ENCODE measurements at places on chromosomes 16 and 17.

GRCh38 chr16:84739349-84740124, 39.7 kb downstream of the USP10 start:
- DNase-seq = no peak

GRCh38 chr17:80798595-80799537, 192.8 kb upstream of the CHMP6 start:
- no peak for DNase-seq

DNA sequence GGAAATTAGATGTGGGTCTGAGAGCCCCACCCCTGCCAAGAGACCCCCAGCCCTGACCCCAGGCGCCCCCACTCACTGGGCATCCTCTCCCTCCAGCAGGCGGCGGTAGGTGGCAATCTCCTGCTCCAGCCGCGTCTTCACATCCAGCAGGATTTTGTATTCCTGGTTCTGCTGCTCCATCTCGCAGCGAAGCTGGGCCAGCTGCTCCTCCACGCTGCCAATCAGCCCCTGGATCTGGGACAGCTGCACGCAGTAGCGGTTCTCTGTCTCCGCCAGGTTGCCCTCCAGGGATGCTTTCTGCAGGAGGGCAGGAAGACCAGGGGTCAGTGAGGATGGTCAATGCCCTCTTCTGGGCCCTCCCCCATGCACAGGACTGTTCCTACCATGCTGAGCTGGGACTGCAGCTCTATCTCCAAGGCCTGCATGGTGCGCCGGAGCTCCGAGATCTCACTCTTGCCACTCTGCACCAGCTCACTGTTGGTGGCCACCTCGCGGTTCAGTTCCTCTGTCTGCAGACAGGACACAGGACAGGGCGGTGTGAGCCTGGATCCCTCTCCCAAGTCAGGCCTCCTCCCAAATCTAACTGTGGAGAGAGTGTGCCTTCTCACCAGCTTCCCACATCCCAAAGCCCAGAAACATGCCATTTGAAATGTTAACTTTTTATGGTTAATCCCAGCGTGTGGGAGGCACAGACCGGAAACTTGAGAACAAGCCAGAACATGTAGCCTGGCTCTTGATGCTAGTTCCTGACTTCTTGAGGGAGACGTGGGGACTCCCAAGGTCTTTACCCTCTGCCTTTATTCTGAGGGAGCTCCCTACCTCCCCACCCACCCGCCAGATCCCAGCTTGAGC, 3.6 kb downstream of the KRT17 start:
- peak; percentile 22 for DNase-seq

GRCh38 chr16:72427051-72427782, 255.3 kb upstream of the PMFBP1 start:
- no peak for DNase-seq

DNA sequence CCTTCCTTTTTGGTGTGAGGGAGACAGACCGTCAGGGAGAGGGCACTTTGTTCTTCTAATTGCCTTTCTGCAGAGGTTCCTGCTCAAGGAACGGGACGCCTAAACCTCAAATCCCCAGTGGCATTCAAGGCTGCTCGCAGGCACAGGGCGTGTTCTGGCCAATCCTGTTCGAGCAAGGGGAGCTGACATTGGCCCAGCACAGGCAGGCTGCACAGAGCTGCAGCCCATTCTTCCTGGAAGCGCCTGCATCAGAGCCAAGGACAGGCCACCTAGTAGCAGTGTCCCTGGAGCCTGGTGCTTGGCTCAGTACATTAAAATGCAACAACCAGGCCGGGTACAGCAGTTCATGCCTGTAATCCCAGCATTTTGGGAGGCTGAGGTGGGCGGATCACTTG, 72.2 kb upstream of the CREBBP start:
- no peak for DNase-seq

DNA sequence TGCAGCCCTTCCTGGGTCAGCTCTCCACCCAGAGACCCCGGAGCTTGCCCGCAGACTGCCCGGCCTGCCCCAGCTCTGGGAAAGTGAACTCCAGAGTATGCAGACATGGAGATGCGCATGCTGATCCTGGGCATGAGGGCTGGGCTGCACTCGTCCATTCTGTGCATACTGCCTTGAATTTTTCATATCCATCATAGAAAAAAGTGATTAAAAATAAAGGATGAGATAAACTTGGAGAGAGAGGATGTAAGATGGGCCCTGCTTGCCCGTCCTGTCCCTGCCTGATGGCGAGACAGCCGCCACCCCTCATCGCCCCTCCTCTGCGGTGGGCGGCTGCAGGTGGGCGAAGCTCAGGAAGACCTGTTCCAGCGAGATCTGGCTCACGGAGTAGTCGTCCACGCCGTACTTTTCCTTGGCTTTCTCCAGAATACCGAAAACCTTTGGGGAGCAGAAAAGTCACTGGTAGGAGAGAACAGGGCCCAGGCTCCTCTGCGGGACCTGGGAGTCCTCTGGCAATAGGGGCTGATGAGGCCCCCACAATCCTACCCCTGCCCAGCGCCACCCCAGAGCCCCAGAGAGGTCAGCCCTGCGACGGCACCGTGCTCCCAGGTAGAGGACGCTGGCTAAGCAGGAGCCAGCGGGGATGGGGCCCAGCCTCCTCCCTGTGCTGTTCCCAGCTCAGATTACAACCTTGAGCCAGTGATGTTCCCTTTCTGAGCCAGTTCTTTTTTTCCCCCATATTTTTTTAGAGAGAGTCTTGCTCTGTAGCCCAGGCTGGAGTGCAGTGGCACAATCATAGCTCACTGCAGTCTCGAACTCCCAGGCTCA, 8.7 kb upstream of the RNPS1 start:
- no peak for DNase-seq

DNA sequence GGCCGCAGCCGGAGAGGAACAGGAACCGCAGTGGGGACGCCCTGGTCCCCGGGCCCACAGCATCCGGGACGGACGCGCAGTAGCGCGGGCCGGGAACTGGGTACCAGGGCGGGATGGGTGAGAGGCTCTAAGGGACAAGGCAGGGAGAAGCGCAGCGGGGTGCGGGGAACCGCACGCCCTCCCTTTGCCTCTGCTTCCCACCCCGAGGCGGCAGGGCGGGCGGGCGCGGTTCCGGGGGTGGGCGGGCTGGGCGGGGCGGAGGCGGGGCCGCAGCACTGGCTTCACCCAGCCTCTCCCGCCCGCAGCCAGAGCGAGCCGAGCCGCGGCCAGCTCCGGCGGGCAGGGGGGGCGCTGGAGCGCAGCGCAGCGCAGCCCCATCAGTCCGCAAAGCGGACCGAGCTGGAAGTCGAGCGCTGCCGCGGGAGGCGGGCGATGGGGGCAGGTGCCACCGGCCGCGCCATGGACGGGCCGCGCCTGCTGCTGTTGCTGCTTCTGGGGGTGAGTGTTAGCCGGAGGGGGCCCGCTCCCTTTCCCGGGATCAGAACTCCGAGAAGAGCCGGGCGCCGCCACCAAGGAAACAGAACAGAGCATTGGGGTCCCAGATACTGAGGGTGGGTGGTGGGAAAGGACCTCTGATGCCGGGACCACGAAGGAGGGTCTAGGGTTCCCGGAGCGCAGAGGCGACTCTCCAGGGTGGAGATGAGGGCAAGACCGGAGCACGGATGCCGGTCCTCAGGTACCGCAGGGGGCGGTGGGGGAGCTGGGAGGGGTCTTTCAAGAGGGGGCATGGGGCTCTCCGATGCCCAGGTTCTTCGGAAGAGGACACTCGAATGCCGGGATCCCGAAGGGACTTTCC, at the start of gene NGFR:
Gene NGFR, plus strand, starts transcription at position 308 of the 856 bp plus-strand sequence. Its CDS starts 125 bp downstream, at position 433.
- DNase-seq = peak; percentile 77

GRCh38 chr17:18161207-18162145, 22.2 kb upstream of the ALKBH5 start:
- DNase-seq = no peak

DNA sequence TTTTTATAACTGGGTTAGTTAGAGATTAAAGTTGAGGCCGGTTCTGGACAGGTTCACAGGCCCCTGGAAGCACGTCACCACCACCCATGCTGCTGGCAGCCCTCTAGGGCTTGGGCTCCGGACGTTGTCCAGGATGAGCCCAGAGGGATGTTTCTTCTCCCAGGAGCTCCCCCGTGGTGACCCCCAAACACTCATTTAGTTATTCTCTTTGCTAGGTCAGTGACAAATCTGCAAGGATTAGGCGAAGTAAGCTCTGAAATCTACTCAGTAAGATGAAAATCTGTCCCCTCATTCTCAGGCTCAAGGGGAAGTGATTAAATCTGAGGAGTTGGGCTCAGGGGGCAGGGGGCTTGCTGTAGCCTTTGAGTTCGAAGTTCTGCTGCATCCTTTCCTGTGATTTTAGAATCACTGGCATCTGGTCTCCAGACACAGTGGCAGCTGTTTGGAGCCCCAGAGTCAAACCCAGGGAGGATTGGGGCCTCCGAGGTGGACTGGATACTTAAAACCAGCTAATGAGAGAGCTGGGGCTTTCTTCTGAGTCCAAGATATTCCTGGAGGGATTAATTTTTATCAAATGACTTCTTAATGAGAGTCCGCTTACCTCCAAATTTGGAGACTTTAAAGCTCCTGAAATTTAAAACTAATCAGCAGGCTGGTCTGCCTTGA, 49.2 kb upstream of the HS3ST2 start:
- no peak for DNase-seq

- DNase-seq = peak; percentile 84
Measured at GRCh38 chr16:4415538-4416199, 727 bp downstream of the CORO7 start.

- no peak for DNase-seq
Measured at GRCh38 chr17:75996665-75997590, 3.7 kb upstream of the CDK3 start.

DNA sequence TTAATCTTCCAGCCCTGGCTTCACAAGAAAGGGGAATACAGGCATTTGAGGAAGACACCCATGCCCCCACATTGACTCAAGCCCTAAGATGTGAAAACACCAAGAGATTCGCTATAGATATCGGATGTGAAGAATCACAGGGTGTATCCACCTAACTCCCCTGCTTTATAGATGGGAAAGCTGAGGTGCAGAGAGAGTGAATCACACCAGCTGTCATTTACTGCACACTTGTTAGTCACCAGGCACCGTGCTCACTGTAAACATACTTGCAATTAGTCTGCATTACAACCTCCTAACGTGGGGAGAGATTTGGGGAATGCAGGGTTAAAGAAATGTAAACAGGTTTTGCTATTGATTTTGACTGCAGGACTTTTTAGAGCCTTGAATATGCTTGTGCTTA, 325.5 kb downstream of the C16orf95 start:
- DNase-seq = no peak

- no peak for DNase-seq
Measured at GRCh38 chr16:54312502-54312991, 26.0 kb upstream of the IRX3 start.

DNA sequence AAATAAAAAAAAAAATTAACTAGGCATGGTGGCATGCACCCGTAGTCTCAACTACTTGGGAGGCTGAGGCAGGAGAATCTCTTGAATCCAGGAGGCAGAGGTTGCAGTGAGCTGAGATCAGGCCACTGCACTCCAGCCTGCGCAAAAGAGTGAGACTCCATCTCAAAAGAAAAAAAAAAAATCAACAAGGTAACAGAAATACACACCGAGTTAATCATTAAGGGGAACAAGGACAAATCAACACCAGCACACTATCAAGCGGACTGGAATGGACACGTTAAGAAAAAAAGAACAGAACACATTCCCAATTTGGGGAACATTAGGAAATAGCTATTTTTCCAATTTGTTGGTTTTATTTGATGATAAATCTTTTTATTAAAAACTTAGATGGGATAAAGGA, 28.4 kb upstream of the GLG1 start:
- no peak for DNase-seq

DNA sequence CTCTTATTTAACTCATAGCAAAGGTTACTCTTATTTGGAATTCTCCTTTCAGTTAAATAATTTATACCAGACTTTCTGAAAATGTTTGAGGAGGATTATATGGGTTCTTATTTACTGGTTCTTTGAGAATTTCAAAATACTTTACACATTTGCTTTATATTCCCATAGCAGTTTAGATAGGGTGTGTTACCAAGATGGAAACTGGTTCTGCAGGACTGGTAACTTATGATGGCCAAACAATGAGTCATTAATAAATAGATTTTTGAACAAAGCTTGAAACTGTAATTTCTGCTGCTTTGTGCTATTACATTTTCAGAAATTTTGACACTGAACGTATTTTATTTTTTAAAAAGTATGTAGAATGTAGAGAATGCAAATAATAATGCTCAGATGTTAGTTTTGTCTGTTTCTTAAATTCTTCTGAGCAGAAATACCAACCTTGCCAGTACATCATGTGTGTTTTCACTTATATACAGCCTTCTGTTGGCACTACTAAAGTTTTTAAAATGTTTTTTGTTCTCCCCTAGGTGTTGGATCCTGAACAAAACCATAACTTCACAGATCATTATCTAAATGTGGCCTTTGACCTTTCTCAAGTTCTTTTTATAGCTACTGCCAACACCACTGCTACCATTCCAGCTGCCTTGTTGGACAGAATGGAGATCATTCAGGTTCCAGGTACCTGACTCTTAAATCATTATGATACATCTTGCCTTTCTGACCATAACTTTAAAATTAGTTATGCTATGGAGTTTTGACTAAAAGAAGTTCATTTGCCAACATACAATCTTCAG, 48.3 kb upstream of the ABCC11 start:
- DNase-seq = no peak

- no peak for DNase-seq
Measured at GRCh38 chr17:74795327-74796020, 19.3 kb upstream of the NAT9 start.

- DNase-seq = no peak
Measured at GRCh38 chr17:65053354-65053881, 3.1 kb downstream of the GNA13 start.

GRCh38 chr17:76582660-76583059, 3.0 kb downstream of the ST6GALNAC2 start:
- DNase-seq = no peak

GRCh38 chr17:55284001-55284884, 19.5 kb downstream of the HLF start:
- peak; percentile 6 for DNase-seq

DNA sequence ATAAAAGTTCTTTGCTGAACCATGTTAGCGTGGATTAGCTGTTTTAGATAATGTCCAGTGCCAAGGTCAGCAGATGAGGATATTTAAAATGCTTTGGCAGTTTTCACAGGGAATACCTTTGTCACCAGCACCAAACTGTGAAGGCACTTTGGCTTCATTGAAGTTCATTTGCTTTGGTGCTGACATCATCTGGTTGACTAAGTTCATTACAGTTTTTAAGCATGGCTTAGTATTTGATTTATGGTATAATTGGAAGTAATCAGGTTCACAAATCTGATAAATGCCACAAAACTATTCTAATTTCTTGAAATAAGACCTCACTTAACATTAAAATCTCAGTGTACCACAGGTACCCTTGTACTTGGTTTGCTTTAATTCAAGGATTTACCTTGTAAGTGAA, 4.3 kb downstream of the GID4 start:
- no peak for DNase-seq

DNA sequence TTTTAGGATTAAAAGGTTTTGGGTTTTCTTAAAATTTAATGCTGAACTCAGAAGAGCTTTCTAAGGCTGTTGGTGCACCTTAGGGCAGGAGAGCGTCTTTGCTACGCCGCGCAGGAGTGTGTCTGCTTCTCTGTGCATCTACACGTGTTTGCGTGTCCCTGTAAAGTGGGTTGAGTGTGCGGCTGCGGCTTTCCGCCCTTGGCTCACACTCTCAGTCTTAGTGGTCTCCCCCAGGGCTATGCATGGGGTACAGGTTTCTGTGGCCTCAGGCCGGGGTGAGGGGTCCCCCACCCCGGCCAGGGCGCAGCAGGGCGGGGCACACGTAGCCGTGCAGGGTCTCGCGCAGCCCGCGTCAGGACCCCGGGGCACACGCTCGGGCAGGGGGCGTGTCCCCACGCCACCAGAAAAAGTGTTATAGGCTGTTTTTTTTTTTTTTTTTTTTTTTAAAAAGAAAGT, 727 bp upstream of the TENT4B start:
- peak; percentile 46 for DNase-seq

Data from CD4-positive, alpha-beta T cell (primary cell).